ENCODE measurements at places on chromosomes 3 and 15. TPM values are rescaled to one million over a fixed set of nuclear protein-coding genes. Genes with fewer than 3 reads are reported as not detected.

The EFCC1 gene
- total RNA-seq: 0.37 TPM

The LRIG1 gene
- 86.8 TPM for total RNA-seq

The MKRN3 gene
- total RNA-seq: not detected

GRCh38 chr3:44612678-44613077 is 12.2 kb upstream of the ZNF197 start:
- DNase-seq: no peak
- H3K27ac ChIP-seq: no peak overlapping the region
- no peak overlapping the region for H3K4me3 ChIP-seq
- H3K27me3 ChIP-seq: no peaks in the 10 kb centered on the region

DNA sequence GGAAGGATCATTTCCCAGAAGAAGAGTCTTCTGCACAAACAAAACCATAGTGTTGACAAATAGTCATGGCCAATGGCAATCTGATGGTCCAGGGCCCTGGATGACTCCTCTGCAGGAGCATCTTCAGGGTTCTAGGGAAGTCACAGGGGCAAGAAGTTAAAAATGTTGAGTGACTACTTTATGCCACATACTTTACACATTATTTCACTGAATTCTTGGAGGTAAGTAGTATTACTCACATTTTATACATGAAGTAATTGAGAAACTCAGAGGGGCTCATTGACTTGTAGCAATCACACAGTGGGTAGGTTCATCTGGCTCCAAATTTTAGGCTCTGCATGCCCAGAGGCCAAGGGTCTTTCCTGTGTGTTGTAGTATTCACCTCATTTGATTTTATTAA is 430.2 kb upstream of the MCTP2 start:
- H3K27ac ChIP-seq: no peak overlapping the region
- H3K4me1 ChIP-seq: no peaks in the 10 kb centered on the region
- H3K27me3 ChIP-seq: no peaks in the 10 kb centered on the region
- no peaks in the 10 kb centered on the region for H3K36me3 ChIP-seq

The CCR9 gene
- total RNA-seq: not detected

- DNase-seq: no peak
- no peaks in the 10 kb centered on the region for H3K4me1 ChIP-seq
- no peaks in the 10 kb centered on the region for H3K36me3 ChIP-seq
- no peaks in the 10 kb centered on the region for H3K27me3 ChIP-seq
- no peak overlapping the region for H3K27ac ChIP-seq
- no peak overlapping the region for H3K4me3 ChIP-seq
These were observed 35.8 kb upstream of the LRTM1 start for GRCh38 chr3:54963641-54964040.

GRCh38 chr3:3771094-3771493 is 28.1 kb upstream of the LRRN1 start:
- no peak overlapping the region for H3K4me3 ChIP-seq
- no peak for DNase-seq
- no peaks in the 10 kb centered on the region for H3K36me3 ChIP-seq
- H3K27me3 ChIP-seq: no peaks in the 10 kb centered on the region
- no peaks in the 10 kb centered on the region for H3K4me1 ChIP-seq

DNA sequence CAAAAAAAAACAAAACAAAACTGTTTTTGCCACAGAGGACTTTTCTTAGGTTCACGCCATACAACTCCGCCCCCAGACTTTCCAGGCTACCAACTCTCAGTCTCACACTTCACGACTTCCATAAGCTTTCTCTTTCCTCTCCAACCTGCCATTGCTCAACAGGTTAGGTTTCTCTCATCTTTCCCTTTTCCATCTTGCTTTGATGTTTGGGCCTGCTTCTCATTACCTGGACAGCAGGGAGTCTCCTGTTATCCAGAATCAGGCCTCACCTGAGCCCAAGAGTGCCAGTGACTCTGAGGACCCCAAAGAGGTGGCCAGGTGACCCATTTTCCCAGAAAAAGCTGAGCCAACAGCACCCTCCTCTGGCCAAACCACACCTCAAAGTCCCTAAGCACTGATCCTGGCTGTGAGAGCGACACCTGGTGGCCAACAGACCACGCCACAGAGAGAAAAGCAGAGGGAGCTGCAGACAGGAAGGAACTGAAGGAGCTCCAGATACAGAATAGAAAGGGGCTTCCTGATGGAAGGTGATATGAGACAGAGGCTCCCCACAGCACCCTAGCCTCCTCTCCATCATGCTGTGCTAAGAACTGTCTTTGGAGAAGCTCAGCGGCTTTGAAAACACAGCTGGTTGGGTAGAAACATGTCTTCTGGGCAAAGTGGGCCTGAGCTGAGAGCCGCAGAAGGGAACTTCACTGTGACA is 4.0 kb downstream of the CCDC51 start:
- H3K27ac ChIP-seq: no peak overlapping the region
- peaks cover 7% of the 10 kb centered on the region for H3K4me1 ChIP-seq
- peaks cover 26% of the 10 kb centered on the region for H3K36me3 ChIP-seq
- no peaks in the 10 kb centered on the region for H3K27me3 ChIP-seq
- no peak overlapping the region for H3K4me3 ChIP-seq

The GABRB3 gene
- total RNA-seq: 163 TPM

DNA sequence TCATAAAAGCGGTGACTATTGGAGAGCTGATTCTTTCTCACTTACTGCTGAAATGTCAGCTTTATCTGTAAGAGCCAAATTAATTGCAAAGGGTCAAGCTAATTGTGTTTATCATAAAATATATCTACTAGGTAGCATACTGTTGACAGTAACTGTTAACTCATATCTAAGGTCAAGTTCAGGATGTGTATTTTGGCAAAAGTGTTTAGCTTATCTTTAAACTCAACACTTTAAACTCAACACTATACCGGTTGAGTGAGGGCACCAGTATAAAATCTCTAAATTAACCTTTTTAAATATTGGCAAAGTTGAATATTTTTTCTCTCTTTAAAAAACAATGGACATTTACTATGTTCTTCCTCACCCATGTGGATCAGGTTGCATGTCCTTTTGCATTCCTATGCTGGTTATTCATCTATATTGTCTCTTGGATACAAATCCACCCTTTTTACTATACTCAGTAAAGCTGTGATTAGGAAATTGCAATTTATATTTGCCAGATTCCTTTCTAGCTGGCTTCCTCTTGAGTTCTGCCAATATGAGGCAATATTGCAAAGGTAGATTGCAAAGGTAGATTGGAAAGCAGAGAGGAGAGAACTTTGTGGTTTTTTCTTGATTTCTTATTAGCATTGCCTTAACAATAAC is 344.6 kb upstream of the DCBLD2 start:
- no peaks in the 10 kb centered on the region for H3K36me3 ChIP-seq
- DNase-seq: no peak
- no peak overlapping the region for H3K27ac ChIP-seq
- H3K4me3 ChIP-seq: no peak overlapping the region
- H3K4me1 ChIP-seq: no peaks in the 10 kb centered on the region

GRCh38 chr3:112124907-112125607 is 8.0 kb downstream of the GCSAM start:
- no peaks in the 10 kb centered on the region for H3K27me3 ChIP-seq
- no peaks in the 10 kb centered on the region for H3K36me3 ChIP-seq
- DNase-seq: no peak
- H3K4me3 ChIP-seq: no peak overlapping the region
- no peak overlapping the region for H3K27ac ChIP-seq

The PP2D1 gene
- not detected for total RNA-seq

DNA sequence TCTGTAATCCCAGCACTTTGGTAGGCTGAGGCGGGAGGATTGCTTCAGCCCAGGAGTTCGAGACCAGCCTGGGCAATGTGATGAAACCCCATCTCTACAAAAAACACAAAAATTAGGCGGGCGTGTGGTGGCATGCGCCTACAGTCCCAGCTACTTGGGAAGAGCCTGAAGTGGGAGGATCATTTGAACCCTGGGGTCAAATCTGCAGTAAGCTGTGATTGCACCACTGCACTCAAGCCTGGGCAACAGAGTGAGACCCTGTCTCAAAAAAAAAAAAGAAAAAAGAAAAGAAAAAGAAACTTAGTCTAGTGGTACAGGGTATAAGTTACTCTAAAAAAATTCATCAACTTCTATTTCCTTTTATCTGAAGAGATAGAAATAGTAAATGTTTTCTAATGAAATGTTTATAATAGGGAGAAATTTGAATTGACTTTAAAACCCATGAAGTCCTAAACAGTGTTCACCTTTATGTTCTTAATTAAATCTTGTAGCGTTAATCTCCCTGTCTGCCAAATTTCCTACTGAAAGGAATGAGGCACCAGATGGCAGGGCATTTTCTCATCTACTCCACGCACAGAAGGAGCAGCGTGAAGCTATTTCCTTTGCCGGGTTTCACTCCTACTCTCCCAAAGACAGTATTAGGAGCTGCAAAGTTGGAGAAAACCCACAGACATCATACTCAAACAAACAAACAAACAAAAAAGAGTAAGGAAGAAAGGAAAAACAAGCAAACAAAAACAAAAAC is 1.9 kb downstream of the PCLAF start:
- peak overlapping the region; percentile 90 for H3K4me3 ChIP-seq
- H3K27ac ChIP-seq: no peak overlapping the region
- H3K27me3 ChIP-seq: no peaks in the 10 kb centered on the region
- H3K4me1 ChIP-seq: no peaks in the 10 kb centered on the region
- peaks cover 25% of the 10 kb centered on the region for H3K36me3 ChIP-seq

- H3K4me3 ChIP-seq: no peak overlapping the region
- peaks cover 8% of the 10 kb centered on the region for H3K4me1 ChIP-seq
- H3K27ac ChIP-seq: no peak overlapping the region
- H3K27me3 ChIP-seq: no peaks in the 10 kb centered on the region
- H3K36me3 ChIP-seq: no peaks in the 10 kb centered on the region
- no peak for DNase-seq
These were observed 6.6 kb downstream of the NRROS start for GRCh38 chr3:196645897-196646665.

The ITGA11 gene
- 0.06 TPM for total RNA-seq
